ENCODE measurements at places on chromosomes 7 and 10.

DNA sequence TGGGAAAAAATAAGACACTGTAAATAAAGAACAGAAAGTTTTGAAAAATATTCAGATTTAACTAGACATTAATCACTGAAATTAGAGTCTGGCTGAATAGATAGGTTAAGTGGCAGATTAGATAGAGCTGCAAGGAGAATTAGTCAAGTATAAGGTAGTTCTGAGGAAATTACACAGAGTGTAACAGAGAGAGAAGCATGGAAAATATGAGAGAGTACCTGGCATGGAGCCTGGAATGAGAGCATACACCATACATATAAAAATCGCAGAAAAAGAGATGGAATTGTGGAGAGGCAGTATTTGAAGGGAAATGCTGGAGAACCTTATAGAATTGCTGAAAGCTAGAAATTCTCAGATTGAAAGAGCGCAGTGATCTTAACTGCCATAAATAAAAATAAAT lies 46.9 kb downstream of the ZNRF2 start:
- DNase-seq, result no peak
- H3K27ac ChIP-seq, result no peak overlapping the region
- no peak overlapping the region for H3K4me3 ChIP-seq

DNA sequence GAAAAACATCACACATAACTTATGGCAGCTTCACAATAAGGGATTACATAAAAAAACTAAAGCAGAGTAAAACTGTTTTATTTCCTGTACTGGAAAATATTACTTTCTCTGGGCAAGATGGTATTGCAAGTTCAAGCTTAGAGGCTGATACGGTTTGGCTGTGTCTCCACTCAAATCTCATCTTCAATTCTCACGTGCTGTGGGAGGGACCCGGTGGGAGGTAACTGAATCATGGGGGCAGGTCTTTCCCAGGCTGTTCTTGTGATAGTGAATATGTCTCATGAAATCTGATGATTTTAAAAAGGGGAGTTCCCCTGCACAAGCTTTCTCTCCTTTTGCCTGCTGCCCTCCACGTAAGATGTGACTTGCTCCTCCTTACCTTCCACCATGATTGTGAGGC lies 5.1 kb upstream of the LRRC27 start:
- H3K27me3 ChIP-seq, result no peaks in the 10 kb centered on the region
- no peak for DNase-seq
- no peak overlapping the region for H3K4me3 ChIP-seq
- no peak overlapping the region for H3K27ac ChIP-seq
- no peaks in the 10 kb centered on the region for H3K36me3 ChIP-seq

DNA sequence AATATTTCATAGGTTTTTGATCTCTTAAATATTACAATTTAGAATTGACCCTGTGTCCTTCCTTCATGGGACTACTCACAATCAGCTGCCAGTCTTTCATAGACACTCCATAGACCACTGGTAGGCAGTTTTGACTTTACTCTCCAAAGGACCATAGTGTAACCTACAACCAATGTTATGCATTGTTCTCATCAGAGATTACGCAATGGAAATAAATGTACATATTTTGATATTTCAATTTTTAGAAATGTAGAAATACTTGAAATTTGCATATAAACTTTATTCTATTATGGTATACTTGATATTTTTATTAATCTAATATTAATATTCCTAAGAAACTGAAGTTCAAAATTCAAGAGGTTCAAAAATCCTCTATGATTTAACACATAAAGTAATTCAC lies 446.4 kb upstream of the KCND2 start:
- no peaks in the 10 kb centered on the region for H3K4me1 ChIP-seq
- DNase-seq, result no peak
- H3K36me3 ChIP-seq, result no peaks in the 10 kb centered on the region
- no peak overlapping the region for H3K4me3 ChIP-seq

DNA sequence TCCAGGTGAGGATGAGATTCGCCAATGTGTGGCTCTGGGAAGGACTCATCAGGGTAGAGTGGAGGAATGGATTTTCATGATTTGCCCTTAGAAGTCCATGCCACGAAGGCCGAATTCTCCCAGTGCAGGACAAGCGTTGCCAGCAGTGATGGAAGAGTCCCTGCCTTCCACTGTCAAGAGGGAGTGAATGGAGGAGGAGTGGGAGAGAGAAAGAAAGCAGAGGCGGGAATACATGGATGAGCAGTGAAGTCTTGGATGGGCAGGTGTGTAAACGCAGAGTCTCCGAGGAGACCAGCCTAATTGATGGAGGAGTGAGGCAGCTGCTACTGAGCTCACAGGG lies 419.2 kb downstream of the GLRX3 start:
- no peak for DNase-seq
- H3K4me3 ChIP-seq, result no peak overlapping the region
- H3K4me1 ChIP-seq, result no peaks in the 10 kb centered on the region
- no peaks in the 10 kb centered on the region for H3K36me3 ChIP-seq
- H3K27me3 ChIP-seq, result no peaks in the 10 kb centered on the region
- H3K27ac ChIP-seq, result no peak overlapping the region

DNA sequence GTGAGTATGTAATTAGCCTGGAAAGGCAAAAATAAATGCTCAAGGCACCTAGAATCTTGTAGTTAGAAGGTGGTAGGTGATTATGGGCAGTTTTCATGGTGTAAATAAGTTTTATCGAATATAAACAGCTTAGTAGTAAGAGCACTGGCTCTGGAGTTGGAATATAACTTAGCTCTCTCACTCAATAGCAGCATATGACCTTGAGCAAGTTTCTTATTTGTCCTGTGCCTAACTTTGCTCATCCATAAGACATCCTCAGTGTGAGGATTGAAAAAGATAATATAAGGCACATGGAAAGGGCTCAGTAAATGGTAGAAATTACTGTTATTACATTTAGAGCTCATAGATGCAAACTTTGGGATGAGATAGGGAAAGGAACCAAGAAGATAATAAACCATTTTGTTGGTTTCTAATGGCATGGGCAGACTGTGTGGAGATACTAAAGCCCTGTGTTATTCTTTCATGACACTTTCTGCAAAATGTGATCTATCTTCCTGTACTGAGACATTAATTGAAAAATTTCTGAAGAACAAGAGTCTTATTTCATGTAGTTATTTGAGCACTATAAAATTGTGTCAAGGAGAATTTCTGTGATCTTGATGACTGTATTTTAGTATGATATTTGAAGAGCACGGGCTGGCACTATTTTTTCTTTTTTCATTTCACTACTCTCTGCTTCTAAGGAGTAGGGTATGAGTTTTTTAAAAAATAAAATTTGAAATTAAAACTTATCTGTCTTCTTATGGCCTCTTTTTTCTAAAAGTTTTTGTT lies 3.1 kb downstream of the SLK start:
- peak overlapping the region; percentile 46 for H3K27ac ChIP-seq
- no peaks in the 10 kb centered on the region for H3K27me3 ChIP-seq
- no peaks in the 10 kb centered on the region for H3K36me3 ChIP-seq

DNA sequence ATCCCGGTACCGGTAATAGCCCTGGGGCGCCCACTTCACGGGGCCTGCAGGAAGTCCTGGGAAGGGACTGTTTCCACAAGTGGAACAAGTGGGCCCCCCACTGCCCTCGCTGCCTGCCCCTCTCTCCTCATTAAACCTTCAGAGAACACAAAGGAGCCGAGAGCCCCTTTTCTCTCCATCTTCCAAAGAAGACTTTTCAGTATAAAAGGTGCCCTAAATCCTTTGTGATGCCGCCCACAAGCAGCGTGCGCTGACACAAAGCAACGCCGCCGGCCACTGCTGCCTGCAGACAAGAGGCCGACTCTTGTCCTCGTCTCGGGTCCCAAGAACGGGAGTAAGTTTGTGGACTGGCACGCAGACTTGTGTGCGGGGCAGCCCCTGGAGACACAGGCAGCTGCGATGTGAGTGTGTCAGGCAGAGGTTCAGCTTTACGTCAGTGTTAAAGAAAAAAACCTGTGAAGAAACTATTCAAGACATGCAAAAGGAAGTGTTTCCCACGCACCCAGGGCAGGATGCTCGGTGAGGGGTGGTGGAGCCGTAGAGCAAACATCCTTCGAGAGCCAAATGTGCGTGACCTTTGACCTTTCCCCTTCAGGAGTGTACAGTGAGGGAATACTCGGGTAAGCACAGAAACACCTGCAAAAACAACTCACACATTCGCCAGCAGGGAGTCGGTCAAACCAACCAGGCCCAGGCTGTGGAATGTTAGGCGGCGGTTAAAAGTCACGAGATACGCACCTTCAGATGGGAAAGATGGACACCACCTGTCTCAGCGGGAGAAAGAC lies 118.2 kb downstream of the VIPR2 start:
- DNase-seq, result no peak
- H3K36me3 ChIP-seq, result no peaks in the 10 kb centered on the region
- H3K27me3 ChIP-seq, result no peaks in the 10 kb centered on the region
- no peak overlapping the region for H3K4me3 ChIP-seq
- no peak overlapping the region for H3K27ac ChIP-seq

- peaks cover 49% of the 10 kb centered on the region for H3K4me1 ChIP-seq
- peak; percentile 96 for DNase-seq
- peak overlapping the region; percentile 65 for H3K4me3 ChIP-seq
- peak overlapping the region; percentile 82 for H3K27ac ChIP-seq
- H3K27me3 ChIP-seq, result no peaks in the 10 kb centered on the region
Measured at GRCh38 chr7:148987010-148987750, 41.1 kb downstream of the PDIA4 start.

DNA sequence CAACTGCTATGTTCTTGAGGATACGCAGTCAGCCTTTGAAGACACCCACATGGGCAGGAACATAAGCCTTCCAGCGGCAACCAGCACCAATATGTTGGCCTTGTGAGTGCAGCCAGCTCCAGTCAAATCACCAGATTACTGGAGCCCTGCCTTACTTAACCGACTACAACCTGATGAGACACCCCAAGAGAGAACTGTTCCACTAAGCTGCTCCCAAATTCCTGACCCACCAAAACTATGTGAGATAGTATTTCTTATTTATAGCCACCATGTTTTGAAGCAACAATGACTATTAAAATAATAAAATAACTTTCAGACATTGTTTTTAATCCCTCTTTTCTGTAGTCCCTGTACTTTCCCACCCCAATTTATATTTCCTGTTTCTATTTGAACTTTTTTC lies 179.6 kb downstream of the ADK start:
- H3K27ac ChIP-seq, result no peak overlapping the region
- H3K36me3 ChIP-seq, result no peaks in the 10 kb centered on the region
- no peaks in the 10 kb centered on the region for H3K4me1 ChIP-seq
- H3K4me3 ChIP-seq, result no peak overlapping the region
- no peaks in the 10 kb centered on the region for H3K27me3 ChIP-seq

DNA sequence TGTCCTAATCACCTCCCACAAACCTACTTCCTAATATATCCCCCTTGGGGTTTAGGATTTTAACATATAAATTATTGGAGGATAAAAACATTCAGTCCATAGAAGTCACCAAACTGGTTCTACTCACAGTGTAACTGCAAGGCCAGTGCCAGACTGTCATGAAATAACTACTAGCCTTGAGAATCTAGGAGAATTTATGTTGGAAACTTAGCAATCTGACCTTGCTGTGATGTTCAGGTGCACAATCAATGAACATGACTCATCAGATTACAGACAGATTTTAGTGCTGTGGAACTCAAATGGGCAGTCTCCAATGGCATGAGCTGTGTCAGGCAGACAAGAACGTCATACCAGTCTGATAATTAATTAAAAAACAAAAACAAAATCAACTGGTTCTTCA lies 571.4 kb upstream of the IGFBP3 start:
- H3K36me3 ChIP-seq, result no peaks in the 10 kb centered on the region
- no peak overlapping the region for H3K27ac ChIP-seq
- no peaks in the 10 kb centered on the region for H3K27me3 ChIP-seq
- DNase-seq, result no peak

DNA sequence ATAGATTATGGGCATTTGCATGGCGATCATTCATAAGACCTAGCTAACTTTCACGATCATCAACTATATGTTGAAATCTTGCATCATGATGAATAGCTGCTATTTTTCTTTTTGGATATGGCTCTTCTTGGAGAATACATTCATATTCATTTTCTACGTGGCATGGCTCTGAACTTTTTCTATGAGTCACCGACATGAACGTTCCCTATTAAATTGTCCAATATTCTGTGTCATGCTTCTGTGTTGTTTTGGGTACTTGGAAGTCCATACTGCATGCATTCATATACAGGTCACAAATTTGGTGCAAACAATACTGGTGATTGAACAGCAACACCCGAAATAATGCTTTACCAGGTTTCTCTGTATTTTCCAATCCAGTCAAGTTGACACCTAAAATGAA lies 37.9 kb upstream of the ANKRD1 start:
- no peaks in the 10 kb centered on the region for H3K4me1 ChIP-seq
- H3K27ac ChIP-seq, result no peak overlapping the region
- H3K4me3 ChIP-seq, result no peak overlapping the region
- H3K36me3 ChIP-seq, result no peaks in the 10 kb centered on the region

DNA sequence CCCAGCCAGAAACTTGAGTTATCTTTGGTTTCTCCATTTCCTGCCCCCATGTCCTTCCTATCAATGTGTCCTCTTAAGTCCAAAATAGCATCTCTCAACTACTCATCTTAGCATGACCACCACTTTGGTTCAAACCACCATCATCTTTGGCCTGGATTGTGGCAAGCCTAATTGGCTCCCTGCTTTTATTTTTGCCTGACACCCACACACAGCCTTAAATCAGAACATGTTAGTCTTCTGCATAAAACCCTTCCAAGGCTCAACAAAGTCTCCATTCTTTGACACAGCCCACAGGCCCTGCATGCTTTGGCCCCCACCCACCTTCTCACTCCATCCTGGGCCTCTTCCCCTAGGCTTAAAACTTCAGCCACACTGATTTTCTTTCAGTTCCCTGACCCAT lies 2.0 kb upstream of the TSPAN14 start:
- no peak overlapping the region for H3K27ac ChIP-seq
- peaks cover 30% of the 10 kb centered on the region for H3K4me1 ChIP-seq
- H3K36me3 ChIP-seq, result no peaks in the 10 kb centered on the region
- no peaks in the 10 kb centered on the region for H3K27me3 ChIP-seq

- H3K27me3 ChIP-seq, result no peaks in the 10 kb centered on the region
- no peak overlapping the region for H3K4me3 ChIP-seq
- H3K27ac ChIP-seq, result no peak overlapping the region
Measured at GRCh38 chr10:58971796-58972491, 204.5 kb upstream of the PHYHIPL start.

DNA sequence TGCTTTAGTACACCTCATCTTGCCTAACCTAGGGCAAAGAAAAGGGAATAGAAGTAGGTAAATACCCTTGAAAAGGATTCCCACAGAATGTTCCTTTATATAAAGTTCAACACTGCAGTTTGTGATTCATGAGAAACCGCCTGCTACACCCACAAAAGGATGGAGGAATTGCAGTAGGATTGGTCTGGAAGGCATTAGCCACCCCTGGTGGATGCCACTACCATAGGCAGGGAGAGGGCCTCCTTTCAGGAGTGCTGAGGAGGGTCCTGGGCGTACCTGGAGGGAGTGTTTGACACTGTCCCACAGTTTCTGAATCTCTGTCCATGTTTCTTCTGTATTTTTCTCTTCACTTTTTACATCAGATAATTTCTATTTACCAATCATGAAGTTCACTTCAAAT lies 221.8 kb upstream of the TMEM72 start:
- H3K4me3 ChIP-seq, result no peak overlapping the region
- H3K27ac ChIP-seq, result no peak overlapping the region
- no peaks in the 10 kb centered on the region for H3K4me1 ChIP-seq
- H3K27me3 ChIP-seq, result no peaks in the 10 kb centered on the region

All from esophagus muscularis mucosa (tissue), 4 donors.